ENCODE measurements at places on chromosomes 2 and 18.
A peak's percentile ranks its signal among the peaks of the same experiment; 100 is the strongest.

DNA sequence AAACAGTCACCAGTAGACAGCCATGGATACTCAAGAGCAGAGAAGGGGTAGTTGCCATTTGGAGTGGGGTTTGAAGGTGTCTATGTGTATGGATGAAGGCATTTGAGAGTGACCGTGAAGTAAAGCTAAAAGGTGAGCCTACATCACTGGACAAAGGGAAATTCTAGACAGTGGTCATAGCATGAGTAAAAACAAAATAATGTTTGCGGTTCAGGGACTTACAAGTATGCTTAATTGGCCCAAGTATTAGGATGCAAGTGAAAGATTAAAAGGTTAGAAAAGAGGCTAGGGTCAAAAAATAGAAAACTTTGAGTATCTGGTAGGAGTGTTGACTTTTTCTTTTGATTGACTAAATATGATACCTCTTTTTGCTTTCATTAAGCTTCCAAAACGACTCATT, 238.1 kb upstream of the SLC8A1 start:
- no peak for DNase-seq

DNA sequence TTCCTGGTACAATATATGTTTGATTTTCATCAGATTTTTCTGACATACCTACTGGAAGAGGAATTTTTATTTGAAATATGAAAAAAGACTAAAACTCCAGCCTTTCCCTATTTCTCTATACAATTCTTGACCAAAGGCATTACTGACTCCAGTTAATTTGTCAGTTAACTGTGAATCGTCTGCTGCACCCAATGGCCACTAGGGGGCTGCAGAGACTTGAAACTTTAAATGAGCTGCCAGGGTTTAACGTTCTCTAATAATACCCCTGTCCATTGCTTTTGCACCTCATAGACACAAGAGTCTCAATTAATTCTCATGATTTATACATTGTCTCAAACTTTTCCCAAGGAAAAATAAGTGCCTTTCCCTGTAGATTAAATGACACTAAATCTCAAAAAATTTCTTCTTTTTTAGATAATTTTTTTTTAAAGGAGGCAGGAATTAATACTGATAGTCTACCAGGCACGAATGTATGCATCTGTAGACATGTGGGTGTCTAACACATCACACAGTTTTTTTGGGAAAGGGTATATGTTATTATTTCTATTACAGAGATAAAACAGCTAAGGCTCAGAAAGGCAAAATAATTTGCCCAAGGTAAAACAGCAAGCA, 1.8 kb upstream of the ALK start:
- no peak for DNase-seq

GRCh38 chr2:59875836-59876235, 677.6 kb downstream of the BCL11A start:
- DNase-seq, result no peak

DNA sequence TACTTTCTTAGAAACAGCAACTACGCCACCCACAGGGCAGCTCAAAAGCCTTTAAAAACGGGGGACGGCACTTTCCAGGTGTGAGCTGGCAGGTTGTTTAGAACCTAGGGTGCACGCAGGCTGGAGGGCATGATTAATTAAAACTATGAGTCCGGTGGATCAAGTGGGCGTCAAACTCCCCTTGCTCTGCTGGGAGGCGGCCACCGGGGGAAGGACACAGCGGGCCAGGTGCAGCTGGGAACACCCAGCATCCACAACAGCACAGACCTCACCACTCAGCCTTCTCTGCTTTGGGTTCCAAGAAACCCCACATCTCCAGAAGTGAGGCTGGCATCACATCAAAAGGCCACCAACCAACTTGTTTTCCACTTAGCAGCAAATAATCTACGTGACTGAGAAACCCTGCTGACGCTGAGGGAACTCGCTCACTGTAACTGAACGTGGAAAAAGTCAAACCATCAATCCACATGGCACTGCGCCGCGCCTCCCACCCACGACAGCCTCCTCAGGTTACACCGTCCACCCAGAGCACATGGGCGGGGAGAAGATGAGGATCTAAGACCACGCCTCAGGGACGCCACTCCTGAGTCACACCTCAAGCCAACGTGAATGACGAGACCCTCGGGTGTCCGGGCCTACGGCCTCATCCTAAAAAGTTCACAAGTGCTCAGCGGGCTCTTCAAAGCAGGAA, 118.2 kb downstream of the ZNF516 start:
- DNase-seq, result no peak

- no peak for DNase-seq
Observed at GRCh38 chr2:86213699-86214502, 14.6 kb downstream of the MRPL35 start.

DNA sequence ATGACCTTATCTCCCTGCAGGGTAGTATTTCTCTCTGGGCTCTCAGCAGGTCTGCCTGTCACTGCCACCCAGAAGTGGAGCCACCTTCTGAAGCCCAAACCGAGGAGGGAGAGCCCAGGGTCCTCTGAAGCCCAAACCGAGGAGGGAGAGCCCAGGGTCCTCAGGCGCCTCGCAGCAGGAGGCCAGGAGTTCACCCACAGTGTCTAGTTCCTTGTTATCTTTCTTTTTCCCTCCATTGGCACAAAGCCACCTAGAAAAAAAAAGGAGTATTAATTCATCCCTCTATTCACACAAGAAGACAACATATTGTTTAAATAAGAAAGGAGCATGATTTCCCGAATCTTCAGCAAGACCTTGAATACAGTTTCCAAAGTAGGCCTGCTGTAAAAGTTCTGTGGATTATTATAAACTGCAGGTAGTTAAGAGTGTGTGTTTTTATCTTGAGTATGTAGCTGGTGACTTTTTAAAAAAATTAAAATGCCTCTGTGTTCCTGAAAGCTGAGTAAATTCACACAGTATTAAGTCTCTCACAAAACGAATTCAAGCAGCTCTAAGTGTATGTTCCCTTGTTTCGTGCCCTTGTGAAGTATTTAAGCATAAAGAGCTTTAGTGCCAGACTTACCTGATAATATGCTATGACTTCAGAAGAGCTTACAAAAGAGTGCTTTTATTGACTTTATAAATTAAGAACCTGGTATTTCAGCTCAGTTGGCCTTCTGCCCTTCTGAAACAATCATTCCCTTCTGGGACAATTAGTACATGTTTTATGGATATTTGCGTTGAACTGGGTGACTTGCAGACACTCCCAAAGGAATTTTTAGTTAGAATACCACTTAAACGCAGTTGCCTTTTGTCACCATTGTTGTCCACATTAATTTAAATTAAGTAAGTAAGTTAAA, 11.7 kb upstream of the GRHL1 start:
- no peak for DNase-seq

DNA sequence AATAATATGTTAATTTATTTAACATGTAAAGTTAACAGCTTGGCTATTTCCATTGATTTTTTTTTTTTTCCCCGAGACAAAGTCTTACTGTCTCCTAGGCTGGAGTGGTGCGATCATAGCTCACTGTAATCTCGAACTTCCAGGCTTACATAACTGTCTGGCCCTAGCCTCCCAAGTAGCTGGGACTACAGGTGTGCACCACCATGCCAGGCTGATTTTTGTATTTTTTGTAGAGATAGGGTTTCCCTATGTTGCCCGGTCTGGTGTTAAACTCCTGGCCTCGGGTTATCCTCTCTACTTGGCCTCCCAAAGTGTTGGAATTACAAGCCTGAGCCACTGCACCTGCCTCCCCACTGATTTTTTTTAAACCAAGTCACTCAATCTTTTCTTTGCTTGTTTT, 32.5 kb upstream of the KLHL14 start:
- DNase-seq, result no peak

- DNase-seq, result peak; percentile 95
Observed at GRCh38 chr2:18311420-18312195, 248.8 kb downstream of the RDH14 start.

DNA sequence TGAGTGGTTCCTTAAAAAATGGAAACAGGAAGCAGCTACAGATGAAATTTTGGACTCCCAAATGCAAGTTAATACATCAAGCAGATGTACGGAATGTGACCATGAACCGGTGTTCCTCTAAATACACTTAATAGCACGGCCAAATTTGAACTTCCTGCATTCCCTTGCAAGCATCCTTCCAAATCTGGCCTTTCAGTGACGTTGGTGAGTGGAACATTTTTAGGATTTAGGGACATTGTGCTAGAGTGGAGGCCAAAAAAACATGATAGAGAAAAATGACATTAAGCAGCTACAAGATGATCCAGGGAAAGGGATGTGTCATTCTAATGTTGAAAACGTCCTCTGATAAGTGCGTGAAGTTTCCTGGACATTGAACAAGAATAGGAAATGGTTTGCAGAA, 62.1 kb downstream of the CTAGE1 start:
- DNase-seq, result no peak

- no peak for DNase-seq
Observed at GRCh38 chr2:20669562-20670314, 2.8 kb downstream of the GDF7 start.

GRCh38 chr2:166179201-166179600, 51.4 kb upstream of the SCN1A start:
- no peak for DNase-seq

- no peak for DNase-seq
Observed at GRCh38 chr2:230018153-230018552, 50.6 kb downstream of the SLC16A14 start.

DNA sequence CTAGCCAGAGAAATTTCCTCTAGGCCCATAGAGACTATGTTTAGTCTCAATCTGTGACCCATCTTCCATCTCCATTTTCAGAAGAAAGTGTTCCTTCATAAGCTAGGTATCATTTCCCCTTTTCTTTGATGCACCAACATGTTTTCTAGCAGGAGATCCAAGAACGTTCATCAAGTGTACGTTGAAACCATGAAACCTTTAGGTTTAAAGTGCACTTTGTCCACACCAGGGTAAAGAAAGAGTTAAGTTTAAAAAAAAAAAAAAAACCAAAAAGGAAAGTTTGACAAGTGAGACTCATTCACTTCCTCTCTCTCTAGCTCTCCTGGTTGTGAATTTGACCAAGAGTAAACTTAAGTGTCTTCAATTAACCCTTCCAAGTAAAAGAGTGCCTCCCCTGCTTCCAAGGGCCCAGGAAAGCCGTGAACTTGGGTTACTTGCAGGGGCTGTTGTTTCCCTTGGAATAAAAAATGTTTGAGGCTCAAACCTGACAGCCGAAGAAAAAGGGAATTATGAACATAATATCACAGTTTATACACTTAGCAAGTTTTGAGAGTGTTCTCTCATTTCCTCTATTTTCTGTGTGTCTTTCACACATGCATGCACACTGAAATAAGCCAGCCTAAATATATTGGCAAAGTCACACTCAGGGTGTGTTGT, 56.7 kb downstream of the LBH start:
- no peak for DNase-seq

DNA sequence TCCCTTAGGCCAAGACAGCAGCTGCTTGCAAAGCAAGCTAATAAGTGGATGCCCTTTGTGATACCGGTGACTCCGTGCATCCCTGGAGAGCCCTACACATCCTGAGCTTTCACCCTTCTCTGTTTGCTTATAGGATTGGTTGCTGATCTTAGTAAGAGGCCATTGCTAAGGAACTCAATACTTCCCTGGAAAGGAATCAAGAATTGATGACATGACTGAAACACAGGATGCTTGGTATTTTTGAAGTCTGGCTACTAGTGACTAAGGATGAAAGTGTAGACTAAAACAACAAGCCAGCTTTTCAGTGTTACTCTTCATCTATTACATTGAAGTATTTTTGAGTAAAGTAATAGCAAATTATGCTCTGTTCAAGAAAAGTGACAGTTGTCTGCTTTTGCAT, 123.0 kb upstream of the SERPINE2 start:
- no peak for DNase-seq

DNA sequence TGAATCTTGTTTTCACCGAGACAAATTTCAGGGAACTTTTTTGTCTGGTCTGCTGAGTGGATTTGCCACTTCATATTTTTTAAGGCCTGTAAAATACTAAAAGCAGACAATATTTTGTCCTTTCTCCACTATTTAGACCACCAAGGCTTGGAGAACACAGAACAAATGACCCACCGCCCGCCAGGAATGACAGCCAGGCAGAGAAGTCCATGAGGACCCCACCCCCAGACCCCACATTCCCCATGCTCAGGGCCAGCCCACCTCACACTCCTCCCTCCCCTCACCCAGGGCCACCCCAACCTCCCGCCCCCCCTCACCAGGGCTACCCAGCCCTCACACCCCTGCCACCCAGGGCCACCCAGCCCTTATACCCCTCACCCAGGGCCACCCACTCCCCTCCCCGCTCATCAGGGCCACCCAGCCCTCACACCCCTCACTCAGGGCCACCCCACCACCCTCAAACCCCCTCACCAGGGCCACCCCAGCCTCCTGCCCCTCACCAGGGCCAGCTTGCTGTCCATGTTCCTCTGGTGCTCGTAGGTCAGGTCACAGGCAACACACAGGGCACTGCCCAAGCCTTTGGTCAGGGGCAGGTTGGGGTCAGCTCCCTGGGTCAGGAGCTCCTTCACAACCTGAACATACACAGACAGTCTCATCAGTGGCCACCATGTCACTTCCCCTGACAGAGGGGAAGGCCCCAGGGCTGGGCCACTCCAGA, 50.6 kb downstream of the ANKMY1 start:
- DNase-seq, result no peak

GRCh38 chr2:210189452-210190138, 18.4 kb upstream of the KANSL1L start:
- DNase-seq, result no peak

DNA sequence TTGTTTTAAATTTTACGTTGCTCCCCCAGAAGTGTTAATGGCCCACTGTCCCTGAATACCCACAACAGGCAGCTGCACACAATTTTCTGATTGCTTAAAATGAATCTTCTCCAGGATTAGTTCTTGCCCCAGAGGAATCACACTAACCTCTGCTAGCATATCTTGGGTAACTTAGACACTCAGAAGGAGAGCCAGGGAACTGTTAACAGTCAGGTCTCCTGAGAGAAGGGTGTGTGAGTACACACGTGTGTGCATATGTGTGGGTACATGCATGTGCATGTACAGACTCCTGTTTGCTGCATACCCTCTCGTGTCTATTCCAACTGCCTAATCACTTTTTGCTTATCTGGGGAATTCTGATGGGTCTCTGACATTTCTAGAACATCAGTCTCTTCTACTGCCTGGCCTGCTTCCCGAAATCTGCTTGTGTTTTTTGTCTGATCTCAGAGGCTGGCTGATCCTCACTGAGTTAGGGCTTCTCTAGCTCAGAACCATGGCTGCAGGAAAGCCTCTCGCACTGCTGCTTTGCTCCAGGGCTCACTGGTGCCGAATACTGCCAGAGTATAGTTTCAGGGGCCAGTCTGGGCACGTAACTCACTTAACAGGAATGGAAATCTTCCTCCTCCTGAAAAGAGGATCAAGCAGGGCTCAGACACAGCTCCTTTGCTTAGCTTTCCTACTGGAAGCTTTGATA, 62.8 kb downstream of the PRELID3A start:
- DNase-seq, result no peak

- DNase-seq, result no peak
Observed at GRCh38 chr2:206345606-206346005, 71.1 kb downstream of the ZDBF2 start.

DNA sequence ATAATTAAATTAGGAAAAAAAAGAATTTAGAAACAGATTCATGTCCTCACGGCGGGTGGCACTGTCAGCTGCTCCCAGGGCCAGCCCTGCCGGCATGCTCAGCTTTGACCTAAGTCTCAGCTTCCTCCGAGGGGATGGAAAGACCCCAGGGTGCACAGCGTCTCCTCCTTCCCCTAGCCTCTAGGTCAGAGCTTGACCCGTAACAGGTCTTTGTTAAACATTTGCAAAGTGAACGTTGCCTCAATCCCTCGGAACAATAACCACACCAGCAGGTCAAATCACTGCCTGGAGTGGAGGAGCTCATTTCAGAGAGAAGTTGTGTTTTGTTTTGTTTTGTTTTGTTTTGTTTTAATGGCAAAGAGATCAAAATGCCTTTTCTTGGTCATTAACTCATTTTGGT, 171.3 kb downstream of the TMEM18 start:
- DNase-seq, result no peak

Data from BJ (cell line).